ENCODE measurements at places on chromosomes 6 and 20.

GRCh38 chr20:48761023-48761785 is 66.6 kb downstream of the PREX1 start:
- no peak for DNase-seq

- no peak for DNase-seq
Measured at GRCh38 chr6:129112591-129112990, 229.7 kb downstream of the LAMA2 start.

DNA sequence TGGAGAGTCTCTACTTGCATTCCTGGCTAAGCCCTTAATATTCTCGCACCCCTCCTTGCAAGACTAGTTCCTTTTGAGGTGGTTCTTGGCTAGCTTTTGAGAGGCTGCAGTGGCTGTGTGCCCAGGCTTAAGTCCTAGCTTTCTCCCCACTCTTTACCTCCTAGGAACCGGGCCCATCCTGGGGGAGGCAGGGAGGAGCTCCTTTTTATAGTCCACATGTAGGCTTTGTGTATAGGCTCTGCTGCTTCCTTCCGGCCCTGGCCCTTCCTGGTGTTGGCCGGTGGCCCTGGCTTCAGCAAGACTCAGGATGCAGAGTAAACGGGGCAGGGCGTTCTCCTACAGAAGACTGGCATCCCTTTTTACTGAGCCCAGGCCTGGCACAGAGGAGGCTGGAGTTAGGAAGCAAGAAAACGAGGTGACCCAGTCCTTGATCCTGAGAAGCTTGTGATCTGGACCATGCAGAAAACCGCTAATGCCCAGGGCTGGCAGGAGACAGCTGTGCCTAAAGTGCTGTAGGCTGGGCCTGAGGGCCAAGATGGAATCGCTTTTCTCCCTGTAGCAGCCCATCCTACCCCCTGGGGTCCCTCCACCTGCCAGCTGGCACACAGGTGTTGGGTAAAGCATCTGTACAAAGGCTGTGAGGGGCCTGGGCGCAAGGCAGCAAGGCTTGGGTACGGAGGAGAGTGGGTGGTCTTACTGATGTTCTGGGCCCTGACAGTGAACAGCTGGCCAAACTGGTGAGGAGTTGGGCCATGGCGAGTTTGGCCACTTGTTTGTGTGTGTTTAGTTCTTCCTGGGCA is 8.7 kb downstream of the PLCG1 start:
- DNase-seq, result no peak

GRCh38 chr20:18403269-18403668 is 63.6 kb downstream of the DZANK1 start:
- DNase-seq, result no peak

GRCh38 chr6:153312634-153313033 is 181.6 kb upstream of the RGS17 start:
- peak; percentile 60 for DNase-seq

DNA sequence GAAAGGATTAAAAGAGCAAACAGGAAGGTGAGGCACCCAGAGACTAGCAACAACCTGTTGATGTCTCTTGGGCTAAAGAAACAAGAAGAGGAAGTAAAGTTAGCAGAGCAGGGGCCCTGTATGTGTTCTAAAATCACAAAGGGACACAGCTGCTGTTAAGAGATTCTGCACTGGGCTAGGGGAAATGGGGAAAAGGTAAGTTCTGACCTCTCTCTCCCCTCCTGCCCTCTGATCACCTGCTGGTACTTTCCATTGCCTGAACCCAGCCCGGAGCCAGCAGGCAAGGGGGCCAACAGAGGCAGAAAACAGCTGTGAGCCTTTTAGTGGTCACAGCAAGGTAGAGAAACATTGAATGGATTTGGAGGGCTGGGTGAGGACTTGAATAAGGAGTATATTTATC is 13.5 kb upstream of the CNR1 start:
- DNase-seq, result no peak

GRCh38 chr6:155319902-155320301 is 5.6 kb upstream of the TFB1M start:
- DNase-seq, result no peak

- DNase-seq, result no peak
Measured at GRCh38 chr20:49276961-49277785, 684 bp downstream of the ZNFX1 start.

DNA sequence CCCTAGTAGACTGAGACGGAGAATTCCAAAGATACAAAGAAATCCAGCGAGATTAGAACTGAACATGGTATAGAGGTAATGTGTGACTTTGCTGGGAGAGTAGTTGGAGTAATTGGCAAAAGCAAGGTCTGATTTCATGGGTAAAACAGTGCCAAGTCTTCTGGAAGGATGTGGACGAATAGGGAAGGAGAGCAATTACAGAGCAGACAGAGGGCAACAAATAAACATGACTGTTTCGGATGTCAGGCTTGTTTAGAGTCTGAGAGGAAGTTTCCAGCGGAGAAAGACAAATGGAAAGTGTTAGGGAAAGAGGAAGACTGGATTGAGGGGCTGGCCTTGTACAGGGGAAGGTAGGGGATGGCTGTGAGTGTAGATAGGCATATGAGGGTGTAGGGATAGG is 282.2 kb upstream of the PRND start:
- DNase-seq, result no peak

DNA sequence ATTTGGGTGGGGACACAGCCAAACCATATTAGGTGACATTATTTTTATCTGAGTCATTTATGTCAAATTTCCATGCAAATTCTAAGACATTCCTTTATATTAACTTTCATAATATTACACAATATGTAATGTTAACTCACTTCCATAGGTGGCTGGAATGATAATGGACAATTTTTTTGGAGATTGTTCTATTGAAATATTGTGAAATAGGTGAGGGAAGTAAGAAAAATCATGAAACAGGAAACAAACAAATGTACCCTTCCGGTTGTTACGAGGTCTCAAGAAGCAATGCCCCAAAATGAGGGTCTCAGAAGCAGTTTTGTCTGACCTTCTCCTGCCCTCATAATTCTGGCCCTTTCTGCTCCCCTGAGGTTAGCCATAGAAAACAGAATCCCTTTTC is 306.5 kb downstream of the HDGFL1 start:
- no peak for DNase-seq

- DNase-seq, result no peak
Measured at GRCh38 chr20:57619051-57619831, 985 bp downstream of the ZBP1 start.

DNA sequence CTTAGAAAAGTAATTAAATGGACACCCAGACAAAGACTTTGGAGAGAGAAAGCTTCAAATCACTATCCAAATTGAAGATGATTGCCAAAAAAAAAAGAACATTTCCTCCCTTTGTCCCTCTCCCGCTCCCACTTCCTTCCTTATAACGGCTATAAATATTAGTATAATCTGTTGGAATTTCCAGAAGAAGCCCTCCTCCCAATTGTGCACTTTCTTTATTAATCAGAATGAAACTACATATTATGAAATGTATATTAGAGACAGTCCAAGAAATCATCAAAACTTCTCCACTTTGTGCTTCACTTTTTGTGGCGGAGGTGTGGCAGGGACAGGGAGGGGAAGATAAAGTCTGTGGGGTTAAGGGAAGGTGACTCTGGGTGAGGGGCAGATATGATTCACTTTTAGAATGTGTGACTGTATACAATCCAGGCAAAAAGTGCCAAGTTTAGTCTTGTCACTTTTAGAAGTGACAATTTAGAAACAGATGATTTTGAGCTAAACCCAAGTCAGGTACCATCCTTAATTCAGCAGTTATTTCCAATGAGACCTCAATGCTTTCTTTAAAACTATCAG is 195.0 kb upstream of the MARCKS start:
- no peak for DNase-seq

- DNase-seq, result no peak
Measured at GRCh38 chr6:149965194-149966020, 1.7 kb downstream of the ULBP1 start.

GRCh38 chr6:108556866-108557493 is 3.7 kb upstream of the FOXO3 start:
- no peak for DNase-seq

DNA sequence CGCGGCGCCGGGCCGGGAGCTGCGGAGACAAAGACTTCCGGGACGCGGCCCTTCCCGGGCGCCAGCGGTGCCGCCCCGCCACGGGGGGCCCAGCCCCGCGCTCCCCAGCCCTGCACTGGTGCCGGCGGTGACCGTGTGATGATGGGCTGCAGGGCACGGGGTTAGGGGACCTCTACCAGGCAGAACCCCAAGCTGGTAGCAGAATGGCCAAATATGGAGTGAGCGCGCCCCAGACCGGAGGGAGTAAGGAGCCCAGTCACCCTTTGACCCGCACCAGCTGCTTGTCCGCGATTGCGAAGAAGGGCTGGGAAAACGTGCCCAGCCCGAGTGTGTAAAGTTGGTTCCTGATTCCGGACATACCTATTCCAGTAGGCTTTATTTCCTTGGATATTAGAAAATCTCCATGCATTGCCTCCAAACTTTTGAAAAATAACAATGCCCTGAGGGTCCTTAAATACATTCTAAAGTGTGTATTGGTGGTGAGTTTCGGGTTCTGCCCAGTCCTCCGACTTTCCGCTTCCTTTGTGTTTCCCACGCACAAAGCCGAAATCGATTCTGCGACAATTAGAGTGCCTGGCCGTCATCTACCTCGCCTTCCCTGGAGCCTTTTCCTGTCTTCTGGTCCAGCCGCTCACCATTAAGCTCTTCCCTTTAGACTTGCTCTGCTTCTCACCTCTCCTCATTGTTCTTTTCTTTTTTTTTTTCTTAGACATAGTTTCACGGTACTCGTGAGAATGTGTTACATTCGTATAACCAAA is 1.1 kb downstream of the ABRACL start:
- DNase-seq, result peak; percentile 9

GRCh38 chr6:105681061-105681460 is 278.2 kb upstream of the PREP start:
- no peak for DNase-seq

- no peak for DNase-seq
Measured at GRCh38 chr6:43951063-43951755, 176.0 kb downstream of the MRPL14 start.

DNA sequence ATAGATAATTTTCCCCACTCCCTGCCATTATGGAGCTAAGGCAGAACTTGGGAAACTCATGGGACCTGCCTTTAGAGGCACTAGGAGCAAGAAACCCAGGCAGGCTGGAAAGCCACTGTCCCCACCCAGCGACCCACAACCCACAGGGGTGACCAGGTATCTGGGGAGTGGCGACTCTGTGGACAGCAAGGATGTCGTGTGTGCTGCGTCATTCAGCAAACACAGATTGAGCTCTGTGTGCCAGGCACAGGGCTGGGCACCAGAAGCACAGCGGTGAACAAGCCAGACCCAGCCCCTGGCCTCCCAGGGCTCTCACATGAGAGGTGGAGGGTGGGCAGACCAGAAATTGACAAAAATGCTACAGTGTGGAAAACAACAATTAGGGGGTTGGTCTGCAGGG is 27.7 kb downstream of the DLGAP4 start:
- DNase-seq, result no peak

GRCh38 chr6:140043762-140044378 is 669.4 kb upstream of the CITED2 start:
- DNase-seq, result no peak

DNA sequence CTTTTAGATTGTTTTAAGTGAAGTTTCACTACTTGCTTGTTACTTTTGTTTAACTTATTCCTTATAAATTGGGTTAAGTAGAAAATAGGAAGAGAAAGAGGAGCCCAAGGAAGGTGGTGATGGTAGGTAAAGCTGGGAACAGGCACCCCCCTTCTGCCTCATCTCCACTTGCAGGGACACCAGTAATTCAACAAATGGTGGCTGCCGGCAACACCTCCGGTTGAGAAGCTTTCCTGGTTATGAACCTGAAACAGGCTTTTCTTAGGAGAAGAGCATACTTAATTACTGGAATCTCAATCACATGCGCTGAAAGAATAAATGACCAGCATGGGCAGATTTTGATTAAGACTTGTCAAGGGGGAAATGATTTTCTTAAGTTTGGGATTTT is 158.9 kb upstream of the ZNF217 start:
- peak; percentile 67 for DNase-seq

DNA sequence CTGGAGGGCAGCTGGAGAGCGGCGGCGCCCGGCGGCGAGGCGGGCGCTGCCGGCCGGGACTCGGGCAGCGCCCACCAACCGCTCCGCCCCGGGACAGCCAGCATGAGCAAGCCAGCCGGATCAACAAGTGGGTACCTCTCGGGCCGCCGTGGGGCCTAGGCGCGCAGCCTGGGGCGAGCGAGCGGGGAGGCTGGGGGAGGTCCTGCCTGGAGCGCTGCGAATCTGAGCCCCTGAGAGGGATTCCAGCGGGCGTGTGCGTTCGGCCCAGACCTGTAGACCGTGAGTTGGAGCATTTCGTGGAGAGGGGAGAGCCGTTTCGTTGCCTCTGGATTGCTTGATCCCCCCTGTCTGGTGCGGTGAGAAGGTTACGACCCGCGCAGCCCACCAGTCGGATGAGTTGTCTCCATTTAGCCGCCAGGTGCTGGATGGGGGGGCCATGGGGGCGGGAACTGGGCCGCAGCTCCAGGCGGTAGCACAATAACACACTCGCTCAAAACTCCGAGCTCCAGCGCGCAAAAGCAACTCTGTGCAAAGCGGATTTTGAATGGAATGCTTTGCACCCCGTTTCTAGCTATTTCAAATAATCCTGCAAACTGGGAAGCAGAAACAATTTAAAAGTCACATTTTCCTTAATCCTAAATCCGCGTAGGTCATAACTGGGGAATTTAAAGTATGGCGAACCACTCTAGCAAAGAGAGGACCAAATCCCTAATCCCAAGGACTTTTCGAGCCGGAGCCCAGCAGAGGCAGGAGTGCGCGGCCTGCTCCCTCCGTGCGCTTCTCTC is 1.0 kb downstream of the NR2E1 start:
- DNase-seq, result no peak

GRCh38 chr20:46056970-46057855 is 28.2 kb downstream of the SLC12A5 start:
- peak; percentile 21 for DNase-seq

GRCh38 chr6:108798670-108799353 is 49.4 kb upstream of the ARMC2 start:
- DNase-seq, result peak; percentile 63

DNA sequence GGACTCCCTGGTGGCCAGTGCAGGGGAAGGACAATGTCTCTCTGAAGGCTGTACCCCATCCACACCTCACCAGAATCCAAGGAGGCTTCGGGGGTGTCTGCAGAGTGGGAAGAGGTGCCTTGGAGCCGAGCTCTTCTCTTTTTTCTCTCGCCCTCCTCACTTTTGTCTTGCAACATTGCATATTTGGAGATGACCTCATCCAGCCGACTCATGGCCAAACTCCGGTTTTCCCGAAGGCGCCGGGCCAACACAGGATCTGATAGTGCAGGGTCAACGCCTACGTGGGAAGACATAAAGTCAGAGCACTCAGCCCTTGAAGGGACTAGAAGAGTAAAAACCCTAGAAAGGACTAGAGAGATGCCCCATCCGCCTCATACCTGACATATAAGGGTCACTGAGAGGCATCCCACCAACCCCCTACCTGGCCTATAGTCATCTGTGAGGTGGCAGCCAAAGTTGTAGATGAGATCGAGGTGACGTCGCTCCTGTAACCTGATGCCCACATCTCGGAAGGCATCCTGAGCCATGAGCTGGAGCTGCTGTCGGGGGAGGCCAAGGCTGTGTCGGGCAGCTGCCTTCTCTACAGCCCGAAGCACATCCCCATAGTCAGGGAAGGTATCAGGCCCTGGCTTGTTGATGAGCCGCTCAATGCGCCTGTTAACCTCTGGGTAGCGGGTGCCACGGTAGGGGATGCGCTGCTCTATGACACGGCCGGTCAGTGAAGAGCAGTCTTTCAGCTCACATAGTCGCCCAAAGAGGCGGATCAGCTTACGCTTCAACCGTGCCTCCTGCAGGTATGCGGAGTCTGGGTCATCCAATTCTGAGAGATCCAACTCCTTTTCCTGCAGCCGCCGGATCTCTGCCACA is 3.0 kb upstream of the ZBTB22 start:
- peak; percentile 6 for DNase-seq

GRCh38 chr6:54586251-54586650 is 260.3 kb upstream of the FAM83B start:
- no peak for DNase-seq

- DNase-seq, result no peak
Measured at GRCh38 chr6:24080711-24081110, 45.3 kb upstream of the NRSN1 start.
